ENCODE measurements at places on chromosomes 5 and 9. TPM values are rescaled to one million over a fixed set of nuclear protein-coding genes. Genes with fewer than 3 reads are reported as not detected.
A peak's percentile ranks its signal among the peaks of the same experiment; 100 is the strongest.

- no peaks in the 10 kb centered on the region for H3K27me3 ChIP-seq
- H3K4me1 ChIP-seq, result no peaks in the 10 kb centered on the region
- H3K27ac ChIP-seq, result no peak overlapping the region
Measured at GRCh38 chr5:39639618-39640089, 214.9 kb upstream of the DAB2 start.

- no peak for DNase-seq
- H3K4me3 ChIP-seq, result no peak overlapping the region
Measured at GRCh38 chr9:84811072-84811750, 141.7 kb downstream of the NTRK2 start.

- H3K4me3 ChIP-seq, result no peak overlapping the region
- H3K27ac ChIP-seq, result no peak overlapping the region
- no peaks in the 10 kb centered on the region for H3K36me3 ChIP-seq
- H3K27me3 ChIP-seq, result no peaks in the 10 kb centered on the region
- no peaks in the 10 kb centered on the region for H3K4me1 ChIP-seq
- DNase-seq, result no peak
Measured at GRCh38 chr9:16918920-16919319, 48.5 kb upstream of the BNC2 start.

DNA sequence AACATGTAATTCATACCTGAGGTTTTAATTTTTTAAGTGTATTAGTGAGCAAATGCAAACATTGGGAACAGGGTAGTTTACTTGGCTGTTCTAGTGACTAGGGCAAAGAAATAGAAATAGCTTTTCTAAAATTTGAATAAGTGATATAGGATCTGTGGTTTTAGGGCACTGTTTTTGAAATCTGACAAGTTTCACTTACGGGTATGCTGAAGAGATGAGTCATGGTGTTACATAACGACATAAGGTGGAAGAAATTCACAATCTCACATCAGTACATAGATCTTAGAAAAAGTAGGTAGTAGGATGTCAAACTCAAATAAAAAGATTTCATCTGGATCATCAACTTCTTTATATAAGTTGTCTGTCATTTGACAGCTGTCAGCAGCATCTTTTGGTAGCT lies 772.3 kb downstream of the MAT2B start:
- H3K27ac ChIP-seq, result no peak overlapping the region
- H3K27me3 ChIP-seq, result no peaks in the 10 kb centered on the region
- DNase-seq, result no peak
- no peak overlapping the region for H3K4me3 ChIP-seq
- H3K36me3 ChIP-seq, result no peaks in the 10 kb centered on the region

- H3K4me1 ChIP-seq, result peaks cover 11% of the 10 kb centered on the region
- H3K27me3 ChIP-seq, result no peaks in the 10 kb centered on the region
- no peaks in the 10 kb centered on the region for H3K36me3 ChIP-seq
- H3K4me3 ChIP-seq, result no peak overlapping the region
- no peak for DNase-seq
- no peak overlapping the region for H3K27ac ChIP-seq
Measured at GRCh38 chr5:55618318-55618717, 83.6 kb upstream of the PLPP1 start.

- H3K36me3 ChIP-seq, result no peaks in the 10 kb centered on the region
- H3K27ac ChIP-seq, result no peak overlapping the region
- no peak for DNase-seq
- no peaks in the 10 kb centered on the region for H3K4me1 ChIP-seq
Measured at GRCh38 chr9:18490641-18491370, 16.9 kb downstream of the ADAMTSL1 start.

- no peaks in the 10 kb centered on the region for H3K27me3 ChIP-seq
- H3K27ac ChIP-seq, result no peak overlapping the region
- no peaks in the 10 kb centered on the region for H3K36me3 ChIP-seq
- no peak overlapping the region for H3K4me3 ChIP-seq
- H3K4me1 ChIP-seq, result no peaks in the 10 kb centered on the region
- no peak for DNase-seq
Measured at GRCh38 chr9:16848179-16848578, 22.3 kb downstream of the BNC2 start.

- peak; percentile 44 for DNase-seq
- no peaks in the 10 kb centered on the region for H3K27me3 ChIP-seq
- H3K27ac ChIP-seq, result peak overlapping the region; percentile 11
- no peaks in the 10 kb centered on the region for H3K4me1 ChIP-seq
Measured at GRCh38 chr9:133700819-133701320, 37.3 kb downstream of the SARDH start.

GRCh38 chr5:72387985-72388384 lies 67.8 kb downstream of the PTCD2 start:
- no peaks in the 10 kb centered on the region for H3K36me3 ChIP-seq
- DNase-seq, result peak; percentile 21

DNA sequence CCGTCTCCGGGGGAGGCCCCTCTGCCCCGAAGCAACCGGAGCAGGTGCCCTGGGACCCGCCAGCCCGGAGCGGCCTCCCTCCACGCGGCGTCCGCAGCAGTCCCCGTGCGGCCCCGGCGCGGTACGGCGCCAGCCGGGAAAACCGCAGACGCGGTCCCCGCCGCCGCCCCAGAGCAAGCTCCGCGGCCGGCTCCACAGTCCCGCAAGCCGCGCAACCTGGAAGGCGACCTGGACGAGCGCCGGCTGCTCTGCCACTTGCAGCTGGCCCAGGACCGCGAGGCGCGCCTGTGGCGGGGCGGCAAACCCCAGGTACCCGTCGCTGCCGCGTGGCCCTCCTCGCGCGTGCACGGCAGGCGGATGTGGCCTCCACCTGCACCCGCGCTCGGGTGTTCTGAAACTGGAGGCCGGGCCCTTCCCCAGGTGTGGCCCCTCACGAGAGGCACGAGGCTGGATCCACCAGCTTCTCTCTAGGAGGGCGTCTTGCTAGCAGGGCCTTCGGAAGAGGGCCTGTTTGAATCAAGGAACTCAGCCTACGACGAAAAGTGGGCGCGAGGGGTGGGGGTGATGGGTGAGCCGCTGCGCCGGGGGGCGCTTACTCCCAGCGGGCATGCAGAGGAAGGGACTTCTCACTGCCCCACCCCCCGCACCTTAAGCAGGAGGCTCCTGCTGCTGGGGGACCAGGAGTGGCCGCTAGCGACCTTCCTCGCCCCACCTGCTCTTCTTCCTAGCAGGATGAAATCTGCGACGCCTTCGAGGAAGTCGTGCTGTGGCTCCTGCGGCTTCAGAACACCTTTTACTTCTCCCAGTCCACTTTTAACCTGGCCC lies 602 bp downstream of the CCNI2 start:
- H3K27ac ChIP-seq, result no peak overlapping the region
- no peak overlapping the region for H3K4me3 ChIP-seq
- peaks cover 2% of the 10 kb centered on the region for H3K36me3 ChIP-seq

GRCh38 chr5:107456281-107456715 lies 214.4 kb downstream of the EFNA5 start:
- H3K4me1 ChIP-seq, result no peaks in the 10 kb centered on the region
- no peak overlapping the region for H3K27ac ChIP-seq
- H3K36me3 ChIP-seq, result no peaks in the 10 kb centered on the region
- no peak for DNase-seq
- no peak overlapping the region for H3K4me3 ChIP-seq

DNA sequence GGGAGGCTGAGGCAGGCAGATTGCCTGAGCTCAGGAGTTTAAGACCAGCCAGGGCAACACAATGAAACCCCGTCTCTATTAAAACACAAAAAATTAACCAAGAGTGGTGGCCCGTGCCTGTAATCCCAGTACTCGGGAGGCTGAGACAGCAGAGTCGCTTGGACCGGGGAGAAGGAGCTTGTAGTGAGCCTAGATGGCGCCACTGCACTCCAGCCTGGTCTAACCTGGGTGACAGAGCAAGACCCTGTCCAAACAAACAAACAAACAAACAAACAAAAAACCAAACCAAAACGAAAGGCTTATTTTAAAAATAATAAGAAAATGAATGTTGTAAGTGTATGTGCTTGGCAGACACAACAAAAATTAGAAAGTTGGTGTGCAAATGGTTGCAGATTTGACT lies 536.3 kb upstream of the PTPRD start:
- no peaks in the 10 kb centered on the region for H3K27me3 ChIP-seq
- no peak overlapping the region for H3K27ac ChIP-seq
- DNase-seq, result no peak
- H3K36me3 ChIP-seq, result no peaks in the 10 kb centered on the region
- H3K4me3 ChIP-seq, result no peak overlapping the region

GRCh38 chr5:157600252-157600651 lies 24.7 kb upstream of the ADAM19 start:
- H3K4me3 ChIP-seq, result no peak overlapping the region
- H3K27ac ChIP-seq, result no peak overlapping the region
- no peaks in the 10 kb centered on the region for H3K36me3 ChIP-seq
- DNase-seq, result no peak
- H3K27me3 ChIP-seq, result no peaks in the 10 kb centered on the region

DNA sequence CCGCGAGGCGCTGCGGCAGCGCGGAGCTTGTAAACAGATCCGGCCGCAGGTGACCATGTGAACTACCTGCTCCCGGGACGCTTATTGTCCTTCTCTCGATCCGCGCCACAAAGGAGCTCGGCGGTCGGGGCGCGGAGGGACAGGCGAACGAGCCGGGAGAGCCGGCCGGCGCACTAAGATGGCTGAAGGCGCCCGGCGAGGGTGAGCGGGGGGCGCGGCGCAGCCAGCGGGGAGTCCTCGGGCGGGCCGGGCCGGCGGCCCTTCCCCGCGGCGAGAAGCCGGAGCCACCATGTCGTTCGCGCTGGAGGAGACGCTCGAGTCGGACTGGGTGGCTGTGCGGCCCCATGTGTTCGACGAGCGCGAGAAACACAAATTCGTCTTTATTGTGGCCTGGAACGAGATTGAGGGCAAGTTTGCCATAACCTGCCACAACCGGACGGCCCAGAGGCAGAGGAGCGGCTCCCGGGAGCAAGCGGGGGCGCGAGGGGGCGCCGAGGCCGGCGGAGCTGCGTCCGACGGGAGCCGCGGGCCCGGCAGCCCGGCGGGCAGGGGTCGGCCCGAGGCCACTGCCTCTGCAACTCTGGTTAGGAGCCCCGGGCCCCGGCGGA lies 535 bp downstream of the JMY start:
- H3K27me3 ChIP-seq, result peaks cover 7% of the 10 kb centered on the region
- H3K4me3 ChIP-seq, result peak overlapping the region; percentile 84
- peak; percentile 55 for DNase-seq
- peak overlapping the region; percentile 91 for H3K27ac ChIP-seq
- H3K36me3 ChIP-seq, result no peaks in the 10 kb centered on the region

DNA sequence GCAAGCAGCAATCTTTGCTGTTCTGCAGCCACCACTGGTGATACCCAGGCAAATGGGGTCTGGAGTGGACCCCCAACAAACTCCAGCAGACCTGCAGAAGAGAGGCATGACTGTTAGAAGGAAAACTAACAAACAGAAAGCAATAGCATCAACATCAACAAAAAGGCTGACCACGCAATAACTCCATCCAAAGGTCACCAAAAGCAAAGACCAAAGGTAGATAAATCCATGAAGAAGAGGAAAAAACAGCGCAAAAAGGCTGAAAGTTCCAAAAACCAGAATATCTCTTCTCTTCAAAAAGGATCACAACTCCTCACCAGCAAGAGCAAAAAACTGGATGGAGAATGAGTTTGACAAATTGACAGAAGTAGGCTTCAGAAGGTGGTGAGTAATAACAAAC lies 23.4 kb downstream of the FRMD3 start:
- H3K4me1 ChIP-seq, result peaks cover 3% of the 10 kb centered on the region
- no peaks in the 10 kb centered on the region for H3K27me3 ChIP-seq
- no peaks in the 10 kb centered on the region for H3K36me3 ChIP-seq
- H3K27ac ChIP-seq, result no peak overlapping the region
- no peak overlapping the region for H3K4me3 ChIP-seq

- H3K36me3 ChIP-seq, result no peaks in the 10 kb centered on the region
- peaks cover 1% of the 10 kb centered on the region for H3K4me1 ChIP-seq
- no peaks in the 10 kb centered on the region for H3K27me3 ChIP-seq
- H3K4me3 ChIP-seq, result no peak overlapping the region
Measured at GRCh38 chr5:174585472-174585871, 138.9 kb upstream of the MSX2 start.

DNA sequence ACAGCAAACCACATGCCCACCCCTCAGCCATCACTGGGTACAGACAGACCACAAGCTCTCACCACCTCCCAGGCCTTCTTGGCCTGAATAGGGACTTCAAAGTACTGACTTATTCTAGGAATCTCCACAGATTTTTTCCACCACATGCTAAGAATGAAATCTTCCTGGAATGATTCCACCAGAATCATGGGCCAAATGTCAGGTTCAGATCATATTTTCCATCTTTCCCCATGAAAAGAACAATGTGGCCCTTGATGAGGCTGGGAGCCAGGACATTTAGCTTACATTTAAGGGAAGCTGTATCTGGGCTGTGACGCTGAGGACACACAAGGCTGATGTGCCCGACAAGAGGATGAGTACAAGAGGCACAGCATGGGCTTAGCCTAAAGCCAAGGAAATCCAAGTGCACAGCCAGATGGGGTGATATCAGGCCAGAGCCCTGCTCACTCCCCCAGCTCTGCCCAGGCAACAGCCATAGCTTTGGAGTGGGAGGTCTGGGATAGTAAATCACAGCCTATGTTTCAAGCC lies 28.1 kb downstream of the ACSL6 start:
- no peak for DNase-seq
- no peak overlapping the region for H3K27ac ChIP-seq
- no peaks in the 10 kb centered on the region for H3K27me3 ChIP-seq
- H3K4me1 ChIP-seq, result no peaks in the 10 kb centered on the region

DNA sequence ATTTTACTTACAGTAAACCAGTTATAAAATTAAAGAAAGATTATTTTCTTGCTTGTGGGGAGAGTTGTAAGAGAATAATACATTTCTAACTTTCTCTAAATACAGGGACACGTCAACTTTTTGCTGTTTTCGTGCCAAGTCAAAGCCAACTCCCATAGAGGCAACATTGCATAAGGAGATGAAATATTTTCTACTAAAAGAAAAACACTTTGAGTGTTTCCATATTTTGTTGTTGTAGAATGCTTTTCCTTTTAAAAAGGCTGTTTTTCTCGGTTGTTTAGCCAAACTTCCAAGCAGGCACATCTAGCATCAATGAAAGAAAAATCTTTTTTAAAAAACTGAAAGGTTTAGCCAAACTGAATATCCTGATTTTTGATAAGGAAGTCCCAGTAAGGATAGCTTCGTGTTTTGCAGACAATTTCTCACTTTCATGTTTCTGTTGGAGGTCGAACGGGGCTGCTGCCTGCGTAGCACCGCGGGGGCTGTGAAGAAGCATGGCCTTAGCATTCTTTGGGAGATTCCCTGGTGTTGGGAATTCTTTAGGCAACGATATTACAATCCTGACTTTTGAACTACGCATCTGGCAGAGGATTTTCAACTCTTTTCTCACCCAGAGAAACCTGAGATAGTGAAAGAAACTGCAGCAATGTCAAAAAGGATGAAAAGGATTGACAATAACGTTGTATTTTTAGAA lies 108.1 kb upstream of the FBXL7 start:
- no peaks in the 10 kb centered on the region for H3K4me1 ChIP-seq

Gene ANKRD34B
- total RNA-seq, result not detected

Gene FLT4
- 34.3 TPM for total RNA-seq

Gene BTNL8
- 1.5 TPM for total RNA-seq

Gene ITK
- 3.4 TPM for total RNA-seq

Gene LPAR1
- total RNA-seq, result 47.6 TPM

Gene CAVIN4
- 1.3 TPM for total RNA-seq

Gene SOHLH1
- not detected for total RNA-seq
